ENCODE measurements at places on chromosomes 16 and 17.

GRCh38 chr16:59973966-59974365 is 1239.8 kb upstream of the GOT2 start:
- DNase-seq = peak; percentile 29

DNA sequence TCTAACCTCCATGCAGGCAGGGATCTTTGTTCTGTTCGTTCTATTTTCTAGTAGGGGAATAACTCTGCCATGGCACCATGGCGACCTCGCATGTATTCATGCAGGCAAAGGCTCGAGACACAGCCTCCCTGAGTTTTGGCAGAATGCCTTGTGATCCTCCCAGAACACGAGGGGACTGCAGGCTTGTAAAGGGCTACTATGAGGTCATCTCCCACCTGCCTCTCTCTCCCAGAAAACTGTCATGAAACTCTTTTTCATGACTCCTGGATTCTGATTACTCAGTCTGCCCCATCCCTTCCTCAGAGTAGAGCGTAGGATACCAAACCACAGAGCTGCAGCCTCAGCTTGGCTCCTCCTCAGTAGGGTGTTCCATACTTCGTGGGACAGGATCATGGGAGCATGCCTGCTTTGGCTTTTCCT is 64.3 kb downstream of the IGF2BP1 start:
- DNase-seq = peak; percentile 21

GRCh38 chr17:39647256-39647655 is 10.3 kb downstream of the STARD3 start:
- DNase-seq = no peak

DNA sequence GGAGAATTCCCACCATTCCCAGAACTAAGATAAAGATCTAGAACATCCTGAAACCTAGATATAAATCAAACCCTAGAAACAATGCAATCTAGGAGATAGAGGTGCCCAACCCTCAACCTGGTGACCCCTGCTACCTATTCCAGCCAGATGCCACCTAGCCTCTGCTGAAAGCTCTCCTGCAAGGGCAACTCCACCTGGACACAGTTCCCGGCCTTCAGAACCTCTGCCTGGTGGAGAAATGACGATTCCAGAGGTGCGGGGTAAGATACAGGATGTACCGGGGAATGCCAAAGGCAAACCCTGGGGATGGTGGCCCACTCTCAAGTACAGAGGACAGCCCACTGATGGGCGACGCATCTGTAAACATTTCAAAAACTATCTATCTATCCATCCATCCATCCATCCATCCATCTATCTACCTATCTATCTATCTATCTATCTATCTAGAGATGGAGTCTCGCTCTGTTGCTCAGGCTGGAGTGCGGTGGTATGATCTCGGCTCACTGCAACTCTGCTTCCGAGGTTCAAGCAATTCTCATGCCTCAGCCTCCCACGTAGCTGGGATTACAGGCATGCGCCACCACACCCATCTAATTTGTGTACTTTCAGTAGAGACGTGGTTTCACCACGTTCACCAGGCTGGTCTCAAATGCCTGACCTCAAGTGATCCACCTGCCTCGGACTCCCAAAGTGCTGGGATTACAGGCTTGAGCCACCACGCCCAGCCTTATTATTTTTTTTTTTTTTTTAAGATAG is 19.0 kb downstream of the MEAK7 start:
- DNase-seq = no peak

GRCh38 chr16:57598437-57598836 is 30.0 kb upstream of the ADGRG1 start:
- no peak for DNase-seq

DNA sequence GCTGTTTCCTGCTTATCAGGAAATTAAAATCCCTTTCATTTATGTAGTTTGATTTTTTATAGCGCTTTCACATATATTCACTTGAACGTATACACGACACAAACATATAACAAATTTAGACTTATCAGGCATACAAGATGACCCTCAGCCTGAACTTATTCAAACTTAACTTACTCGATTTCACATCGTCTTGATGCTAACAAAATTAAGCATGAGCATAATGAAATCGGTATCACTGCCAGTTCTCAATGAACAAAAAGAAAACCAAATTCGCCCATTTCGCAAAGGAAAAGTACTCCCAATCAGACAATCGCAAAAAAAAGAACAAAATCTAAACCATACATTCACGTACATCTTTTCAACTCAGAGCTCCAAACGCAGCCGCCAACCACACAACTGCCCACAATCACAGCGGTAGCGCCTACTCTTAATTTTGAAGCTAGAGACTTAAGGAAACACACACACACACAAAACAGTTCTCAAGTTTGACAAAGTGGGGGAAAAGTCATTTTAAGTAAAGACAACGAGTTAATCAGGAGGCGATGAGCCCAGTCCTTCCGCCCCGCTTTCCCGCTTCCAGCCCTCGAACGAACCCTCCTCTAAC is 1.1 kb downstream of the GJC1 start:
- DNase-seq = peak; percentile 39

DNA sequence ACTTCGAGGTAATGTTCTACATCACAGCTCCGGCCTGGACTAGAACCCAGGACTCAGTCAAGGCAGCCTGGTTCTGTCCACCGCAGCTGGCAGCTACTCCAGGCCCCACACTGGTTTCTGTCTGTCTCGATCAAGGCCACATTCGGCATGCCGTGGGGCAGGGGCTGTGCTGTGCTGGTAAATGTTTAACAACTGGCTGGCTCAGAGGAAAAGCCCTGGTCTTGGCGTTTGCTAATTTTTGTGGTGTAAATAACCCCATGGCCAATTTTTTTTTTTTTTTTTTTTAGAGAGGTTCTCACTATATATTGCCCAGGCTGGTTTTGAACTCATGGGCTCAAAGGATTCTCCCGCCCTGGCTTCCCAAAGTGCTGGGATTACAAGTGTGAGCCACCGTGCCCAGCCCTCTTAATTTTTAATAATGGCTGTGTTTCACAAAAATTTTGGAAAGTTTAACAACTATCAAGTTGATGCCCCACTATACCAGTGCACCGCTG is 328 bp upstream of the DRC7 start:
- no peak for DNase-seq

DNA sequence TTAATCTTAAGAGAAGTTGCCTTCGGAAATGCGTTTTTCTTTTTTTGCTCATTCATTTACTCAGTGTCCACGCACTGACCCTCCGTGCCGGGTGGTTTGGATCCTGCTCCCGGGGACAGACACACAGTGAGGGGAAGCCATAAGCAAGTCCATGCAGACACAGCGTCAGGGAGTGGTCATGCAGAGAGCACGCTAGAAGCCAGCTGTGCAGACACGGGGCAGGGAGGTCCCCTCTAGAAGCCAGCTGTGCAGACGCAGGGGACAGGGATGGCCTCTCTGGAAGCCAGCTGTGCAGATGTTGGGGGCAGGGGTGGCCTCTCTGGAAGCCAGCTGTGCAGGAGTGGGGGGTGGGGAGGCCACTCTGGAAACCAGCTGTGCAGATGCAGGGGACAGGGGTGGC is 4.8 kb downstream of the GAA start:
- no peak for DNase-seq

DNA sequence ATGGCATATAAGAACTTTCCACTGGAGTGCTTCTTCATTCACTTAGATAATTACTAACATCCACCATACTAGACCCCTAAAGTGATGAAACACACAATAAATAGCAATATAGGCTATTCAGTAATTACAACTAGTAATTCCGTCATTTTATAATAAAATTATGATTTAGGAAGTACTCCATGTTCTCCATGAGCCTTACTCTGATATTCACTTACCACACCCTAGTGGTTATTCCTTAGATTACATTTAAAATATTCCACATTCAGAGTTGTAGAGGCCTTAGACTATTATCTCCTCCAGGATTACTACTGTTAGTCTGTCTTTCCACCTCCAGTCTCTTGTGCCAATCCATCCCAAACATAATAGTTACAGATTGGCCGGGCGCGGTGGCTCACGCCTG is 62.4 kb downstream of the STH start:
- peak; percentile 22 for DNase-seq

DNA sequence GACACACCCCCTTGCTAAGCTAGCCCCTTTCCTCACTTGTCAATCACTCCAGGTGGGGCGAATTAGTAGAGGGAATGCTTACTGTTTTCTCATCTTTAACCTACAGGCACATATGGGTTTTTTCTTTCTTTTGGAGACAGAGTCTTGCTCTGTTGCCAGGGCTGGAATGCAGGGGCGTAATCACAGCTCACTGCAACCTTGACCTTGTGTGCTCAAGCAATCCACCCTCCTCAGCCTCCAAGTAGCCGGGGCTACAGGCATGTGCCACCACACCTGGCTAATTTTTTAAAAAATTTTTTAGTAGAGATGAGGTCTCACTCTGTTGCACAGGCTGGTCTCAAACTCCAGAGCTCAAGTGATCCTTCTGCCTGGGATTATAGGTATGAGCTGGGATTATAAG is 38.7 kb upstream of the RHBDL3 start:
- no peak for DNase-seq

GRCh38 chr17:21460358-21460757 is 84.2 kb downstream of the KCNJ12 start:
- no peak for DNase-seq
